Activated CD4-positive, CD25-positive, alpha-beta regulatory T cell treated with anti-CD3 and anti-CD28 coated beads, Interleukin-2, amount 50 U/mL, for 24 hours (primary cell): ENCODE measurements at places on chromosomes 7 and 10.

- peak; percentile 58 for ATAC-seq
Measured at GRCh38 chr7:24227603-24228359, 56.2 kb upstream of the NPY start.

GRCh38 chr7:4147926-4148620 lies 534.0 kb upstream of the FOXK1 start:
- ATAC-seq, result no peak

- ATAC-seq, result no peak
Measured at GRCh38 chr10:105062951-105063350, 421.9 kb downstream of the SORCS3 start.

- ATAC-seq, result no peak
Measured at GRCh38 chr7:157908006-157908782, 571.4 kb downstream of the DNAJB6 start.

GRCh38 chr7:46929359-46929758 lies 652.6 kb downstream of the TNS3 start:
- ATAC-seq, result no peak

GRCh38 chr7:23586159-23586558 lies 11.0 kb upstream of the CCDC126 start:
- no peak for ATAC-seq

- ATAC-seq, result no peak
Measured at GRCh38 chr10:31607481-31607880, 288.5 kb downstream of the ZEB1 start.

DNA sequence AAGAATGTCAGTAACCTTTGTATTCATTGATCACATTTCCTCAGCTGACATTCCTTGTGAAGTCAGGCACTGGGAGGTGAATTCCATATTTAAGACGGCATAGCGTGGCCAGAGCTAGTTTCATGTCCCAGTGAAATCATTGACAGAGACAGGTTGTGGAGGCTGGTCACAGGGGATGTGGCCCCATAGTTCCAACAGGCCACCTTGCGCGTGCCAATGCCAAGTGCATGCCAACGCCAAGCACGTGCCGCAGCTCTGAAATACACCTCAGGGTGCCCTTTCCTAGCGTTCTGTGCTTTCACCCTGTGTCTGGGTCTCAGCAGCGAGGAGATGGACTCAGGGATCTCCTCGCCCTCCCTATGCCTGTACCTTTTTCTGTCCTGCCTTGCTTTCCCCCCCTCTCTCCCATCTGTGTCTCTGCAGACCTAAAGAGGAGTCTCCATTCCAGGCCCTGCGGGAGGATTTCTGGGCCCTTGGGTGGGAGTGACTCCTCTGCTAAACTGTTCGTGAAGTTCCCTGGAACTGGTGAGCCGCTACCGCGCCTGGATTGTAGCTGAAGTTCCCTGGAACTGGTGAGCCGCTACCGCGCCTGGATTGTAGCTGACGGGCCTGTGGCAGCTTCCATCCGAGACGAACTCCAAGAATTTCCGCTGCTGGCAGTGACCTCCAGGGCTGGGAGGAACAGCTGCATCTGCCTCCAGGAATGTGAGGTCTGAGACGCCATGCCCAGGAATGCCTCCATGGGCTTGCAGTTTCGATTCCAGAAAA lies 19.7 kb downstream of the AQP1 start:
- no peak for ATAC-seq

GRCh38 chr7:50805447-50806125 lies 22.9 kb upstream of the GRB10 start:
- no peak for ATAC-seq

- ATAC-seq, result no peak
Measured at GRCh38 chr7:140005754-140006503, 56.8 kb downstream of the PARP12 start.

- ATAC-seq, result no peak
Measured at GRCh38 chr10:75651417-75651816, 220.0 kb downstream of the LRMDA start.

GRCh38 chr7:69696054-69696591 lies 97.8 kb downstream of the AUTS2 start:
- no peak for ATAC-seq

DNA sequence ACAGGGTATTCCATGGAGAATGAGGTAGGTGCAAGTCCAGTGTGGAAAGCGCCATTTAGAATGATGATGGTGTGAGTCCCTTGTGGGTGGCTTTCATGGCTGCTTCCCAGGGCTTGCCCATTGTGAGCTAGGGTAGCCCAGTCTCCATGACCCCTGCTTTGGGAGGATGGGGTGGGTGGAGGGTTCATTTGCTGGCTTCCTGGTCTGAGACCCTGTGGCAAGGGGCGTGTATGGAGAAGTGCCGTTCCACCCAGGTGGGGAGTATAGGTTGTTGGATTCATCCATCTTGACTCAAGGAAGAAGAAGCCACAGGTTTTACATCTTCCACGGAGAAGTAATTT lies 27.7 kb downstream of the CCM2 start:
- no peak for ATAC-seq

DNA sequence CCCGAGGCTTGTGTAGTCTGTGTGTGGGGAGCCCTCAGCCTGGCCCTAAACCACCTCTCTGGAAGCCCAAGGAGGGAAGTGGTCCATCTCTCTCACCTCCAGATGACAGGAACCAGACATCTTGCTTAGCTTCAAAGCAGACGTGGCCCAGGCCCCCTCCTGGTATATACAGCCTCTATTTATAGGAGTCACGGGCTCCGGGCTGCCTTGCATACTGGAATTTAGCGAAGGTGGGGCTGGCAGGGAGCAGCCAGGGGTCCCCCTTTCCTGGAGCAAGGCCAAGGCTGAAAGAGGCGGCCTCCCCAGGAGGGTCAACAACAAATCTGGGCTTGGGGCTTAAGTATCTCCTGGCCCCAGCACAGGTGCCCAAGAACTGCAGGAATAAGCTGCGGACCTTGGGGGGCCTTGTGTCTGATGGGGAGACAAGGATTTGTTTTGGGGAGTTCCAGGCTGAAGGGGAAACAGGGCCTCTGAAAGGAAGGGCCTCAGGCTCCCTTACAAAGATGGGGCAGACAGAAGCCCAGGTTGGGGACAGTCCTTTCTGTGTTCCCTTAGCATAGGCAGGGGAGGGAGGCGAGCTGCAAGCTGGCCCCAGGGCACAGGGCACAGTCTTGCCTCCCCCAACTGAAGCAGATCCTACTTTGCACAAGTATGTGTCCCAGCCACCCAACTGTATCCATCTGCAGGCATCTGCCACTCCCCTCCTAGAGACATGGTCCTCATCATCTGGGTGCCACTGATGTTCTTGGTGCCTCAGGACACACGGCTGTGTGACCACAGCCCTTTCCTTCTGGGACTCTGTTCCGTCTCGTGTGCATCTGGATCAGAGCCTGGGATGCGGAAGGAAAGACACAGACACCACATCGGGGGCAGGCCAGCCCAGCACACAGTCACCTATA lies 11.9 kb downstream of the ZCCHC24 start:
- ATAC-seq, result no peak

- no peak for ATAC-seq
Measured at GRCh38 chr7:46652317-46652716, 731.2 kb upstream of the IGFBP3 start.

GRCh38 chr10:60466267-60467201 lies 76.9 kb upstream of the ANK3 start:
- no peak for ATAC-seq

GRCh38 chr7:4797858-4798705 lies 22.7 kb downstream of the AP5Z1 start:
- ATAC-seq, result peak; percentile 75

DNA sequence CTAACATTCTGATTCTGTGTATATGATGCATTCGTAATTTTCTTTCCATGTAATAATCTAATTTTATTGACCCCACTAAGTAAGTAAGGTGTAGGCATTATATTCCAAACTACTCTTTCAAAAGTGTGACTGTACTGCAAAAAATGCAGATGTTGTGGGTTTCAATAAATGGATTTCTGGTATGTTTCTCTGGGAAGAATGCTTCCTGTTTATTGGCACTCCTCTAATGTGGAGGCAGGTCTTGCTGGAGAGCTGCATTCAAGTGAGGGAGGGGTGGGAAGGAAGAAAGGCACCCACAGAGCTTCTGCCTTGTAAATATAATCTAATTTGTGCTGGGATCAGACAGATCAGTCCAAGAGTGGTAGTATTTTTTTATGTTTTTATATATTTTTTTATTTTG lies 23.9 kb downstream of the ST7 start:
- no peak for ATAC-seq

GRCh38 chr7:18496341-18496700 lies 772 bp downstream of the HDAC9 start:
- no peak for ATAC-seq

- ATAC-seq, result peak; percentile 81
Measured at GRCh38 chr10:3002304-3002703, 65.0 kb upstream of the PFKP start.

- no peak for ATAC-seq
Measured at GRCh38 chr7:36795451-36796021, 71.2 kb upstream of the AOAH start.

DNA sequence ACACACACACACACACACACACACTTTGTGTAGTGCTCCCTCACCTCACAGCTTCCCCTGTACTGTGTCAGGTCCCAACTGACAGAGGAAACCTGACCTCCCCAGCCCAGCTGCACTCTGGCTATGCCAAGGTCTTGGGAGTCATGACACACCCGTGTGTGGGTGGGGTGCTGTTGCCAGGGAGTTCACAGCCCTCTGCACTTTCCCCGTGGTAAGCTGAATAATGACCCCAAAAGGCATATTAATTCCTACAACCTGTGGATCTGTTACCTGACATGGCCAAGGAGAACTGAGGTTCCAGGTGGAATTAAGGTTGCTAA lies 8.9 kb upstream of the NANOS1 start:
- ATAC-seq, result no peak

GRCh38 chr10:104252368-104252767 lies 2.3 kb upstream of the GSTO1 start:
- ATAC-seq, result no peak

DNA sequence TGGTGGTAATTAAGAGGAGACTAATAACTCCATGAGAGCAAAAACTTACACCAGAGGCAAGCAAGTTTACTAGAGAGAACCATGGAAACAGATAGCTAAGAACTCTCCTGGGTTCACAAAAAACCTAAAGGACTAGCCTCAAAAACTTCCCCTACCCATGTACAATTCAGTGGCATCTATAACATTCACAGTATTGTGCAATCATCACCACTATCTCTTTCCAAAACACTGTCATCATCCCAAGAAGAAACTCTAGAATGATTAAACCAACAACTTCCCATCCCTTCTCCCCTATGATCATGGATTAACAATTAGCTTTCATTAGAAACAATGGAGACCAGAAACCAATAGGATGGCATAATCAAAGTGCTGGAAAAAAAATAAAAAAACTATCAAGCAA lies 1038.3 kb downstream of the LRMDA start:
- no peak for ATAC-seq

GRCh38 chr10:129035052-129035827 lies 431.8 kb upstream of the MGMT start:
- peak; percentile 72 for ATAC-seq

DNA sequence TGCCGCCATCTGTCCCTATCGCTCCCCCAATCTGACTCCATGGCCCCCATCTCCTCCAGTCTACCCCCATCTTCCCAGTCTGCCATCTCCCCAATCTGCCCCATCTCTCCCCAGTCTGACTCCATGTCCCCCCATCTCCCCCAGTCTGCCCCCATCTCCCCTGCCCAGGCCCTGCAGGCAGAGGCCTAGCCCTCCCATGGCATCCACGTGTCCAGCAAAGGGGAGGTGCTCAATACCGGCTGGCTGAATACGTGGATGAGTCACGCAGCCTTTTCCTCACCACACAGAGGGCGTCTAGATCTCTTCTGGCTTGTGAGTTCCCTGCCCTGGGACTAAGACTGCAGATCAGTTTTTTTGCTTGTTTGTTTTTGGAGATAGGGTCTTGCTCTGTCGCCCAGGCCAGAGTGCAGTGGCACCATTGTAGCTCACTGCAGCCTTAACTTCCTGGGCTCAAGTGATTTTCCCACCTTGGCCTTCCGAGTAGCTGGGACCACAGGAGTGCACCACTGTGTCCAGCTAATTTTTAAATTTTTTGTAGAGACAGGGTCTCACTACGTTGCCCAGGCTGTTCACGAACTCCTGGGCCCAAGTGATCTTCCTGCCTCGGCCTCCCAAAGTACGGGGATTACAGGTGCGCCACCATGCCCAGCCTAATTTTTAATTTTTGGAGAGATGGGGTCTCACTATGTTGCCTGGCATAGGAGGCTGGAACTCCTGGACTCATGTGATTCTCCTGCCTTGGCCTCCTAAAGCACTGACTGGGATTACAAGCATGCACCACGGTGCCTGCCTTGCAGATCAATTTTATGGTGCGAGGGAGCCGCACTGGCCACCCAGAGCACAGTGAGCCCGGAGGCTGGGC lies 15.3 kb upstream of the GPR146 start:
- ATAC-seq, result peak; percentile 85

DNA sequence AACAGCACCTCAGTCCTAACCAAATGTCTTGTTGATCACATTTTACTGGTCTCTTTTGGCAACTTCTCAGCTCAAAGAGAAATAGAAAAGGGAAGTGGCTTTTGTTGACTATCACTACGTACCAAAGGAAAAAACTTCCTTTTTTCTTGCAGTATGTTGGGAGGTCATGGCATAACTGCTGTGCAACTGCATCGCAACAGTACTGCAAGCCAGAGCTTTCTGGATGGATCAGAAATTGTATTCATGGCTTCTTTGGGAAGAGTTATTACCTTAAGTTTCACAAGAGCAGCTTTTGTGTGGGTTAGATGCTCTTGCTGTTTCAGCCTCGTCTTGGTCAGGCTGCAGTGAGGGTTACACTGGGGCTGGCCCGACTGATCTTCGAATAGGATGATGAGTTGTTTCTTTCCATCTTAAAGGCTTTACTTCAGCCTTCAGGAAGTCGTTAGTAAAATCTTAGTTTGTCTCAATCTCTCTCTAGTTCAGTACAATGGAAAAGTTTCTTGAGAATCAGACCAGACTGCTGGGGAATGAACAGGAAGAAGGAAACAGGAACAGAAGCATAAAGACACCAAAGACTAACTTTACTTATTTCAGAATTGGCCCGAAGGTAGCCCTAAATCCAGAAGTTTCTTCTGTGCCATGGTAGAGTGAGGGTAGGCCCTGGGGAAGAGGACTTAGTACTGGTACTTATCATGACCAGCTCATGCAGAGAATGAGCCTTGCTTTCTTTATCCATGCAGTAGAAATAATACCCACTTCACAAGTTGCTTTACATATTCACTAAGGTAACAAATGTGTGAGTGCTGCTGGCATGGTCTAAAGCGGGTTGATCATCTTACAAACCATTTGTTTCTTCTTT lies 153.6 kb downstream of the CELF2 start:
- ATAC-seq, result peak; percentile 24

GRCh38 chr7:123140561-123140960 lies 59.2 kb downstream of the SLC13A1 start:
- ATAC-seq, result no peak

DNA sequence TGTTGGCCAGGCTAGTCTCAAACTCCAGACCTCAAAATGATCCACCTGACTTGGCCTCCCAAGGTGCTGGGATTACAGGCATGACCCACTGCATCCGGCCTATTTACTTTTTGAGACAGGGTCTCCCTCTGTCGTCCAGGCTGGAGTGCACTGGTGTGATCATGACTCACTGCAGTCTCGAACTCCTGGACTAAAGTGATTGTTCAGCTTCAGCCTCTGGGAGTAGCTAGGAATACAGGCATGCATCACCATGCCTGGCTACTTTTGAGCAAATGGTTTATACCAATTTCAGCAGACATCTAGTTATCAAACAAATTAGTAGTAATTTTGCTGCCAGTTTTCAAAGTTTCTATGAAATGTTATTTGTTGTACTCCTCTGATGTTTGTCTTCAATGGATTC lies 2.2 kb upstream of the WAC start:
- ATAC-seq, result no peak

GRCh38 chr10:131202990-131203389 lies 108.5 kb downstream of the TCERG1L start:
- ATAC-seq, result no peak
